SHP77 treated with DMSO at 0.1 percent for 48 hours (cell line): ENCODE measurements at places on chromosomes 2 and 18.

GRCh38 chr2:178275600-178275999 is 81.3 kb downstream of the OSBPL6 start:
- no peak for DNase-seq

DNA sequence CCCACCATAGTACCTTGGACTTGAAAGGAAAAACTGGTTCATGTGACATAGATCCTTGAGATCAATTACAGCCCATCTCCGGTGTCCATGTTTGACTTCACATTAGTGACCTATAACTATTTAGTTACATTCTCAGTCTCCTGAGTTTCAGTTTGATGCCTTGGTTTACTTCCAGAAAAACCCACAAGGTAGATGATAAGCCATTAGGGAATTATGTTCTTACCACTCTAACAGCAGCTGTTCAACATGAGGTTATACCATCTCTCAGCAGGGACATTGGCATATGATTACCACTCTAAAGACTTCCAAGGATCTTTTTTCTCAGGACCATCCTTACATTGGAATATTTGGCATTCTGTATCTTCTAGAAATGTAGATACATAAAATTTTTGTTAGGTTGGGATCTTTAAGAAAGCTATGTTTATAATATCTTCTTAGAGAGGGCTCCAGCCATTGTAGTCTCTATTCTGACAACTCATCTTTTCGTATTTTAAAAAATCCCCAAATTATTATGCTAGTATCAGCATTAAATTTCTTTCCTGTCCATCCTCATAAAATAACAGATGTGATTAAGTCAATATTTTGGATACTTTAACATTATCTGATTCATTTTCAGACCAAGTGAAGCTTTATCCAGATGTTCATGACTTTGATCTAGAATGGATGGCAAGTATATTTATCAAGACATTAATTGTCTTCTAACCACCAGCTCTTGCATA is 258.9 kb downstream of the RDH14 start:
- no peak for DNase-seq

DNA sequence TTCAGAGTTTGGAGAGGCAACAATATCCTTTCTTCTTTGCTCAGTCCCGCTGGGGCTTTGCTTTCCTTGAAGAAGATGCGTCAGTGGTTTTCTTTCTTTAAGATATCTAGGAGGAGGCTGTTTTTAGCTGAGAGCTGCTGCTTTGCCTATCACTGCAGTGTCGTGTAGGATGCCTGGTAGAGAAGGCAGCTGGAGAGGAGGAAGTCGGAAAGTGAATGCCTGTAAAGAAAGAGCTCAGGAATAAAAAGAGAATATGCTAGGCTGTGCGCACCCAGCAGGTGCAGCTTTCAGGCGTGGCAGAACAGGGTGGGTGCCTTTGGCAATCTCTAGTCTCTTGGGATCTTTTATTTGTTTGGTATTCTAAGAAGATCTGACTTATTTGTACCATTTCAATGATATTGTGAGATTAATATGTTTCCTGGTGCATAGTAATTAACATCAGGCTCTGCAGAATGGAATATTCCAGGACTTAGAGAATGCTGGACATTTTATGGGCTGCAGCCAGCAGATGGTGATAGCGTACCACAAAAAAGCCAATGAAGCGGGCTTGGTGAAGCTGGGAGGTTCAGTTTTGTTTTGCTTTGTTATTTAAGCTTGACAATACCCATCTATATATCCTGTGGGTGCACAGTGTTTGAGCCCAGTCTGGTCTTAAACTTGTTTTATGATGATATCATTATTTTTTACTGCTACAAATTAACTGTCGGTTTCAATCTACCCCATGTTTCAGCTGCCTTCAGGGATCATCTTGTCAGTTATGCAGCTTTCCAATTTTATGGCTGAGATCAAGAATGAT is 34.9 kb downstream of the CAVIN2 start:
- peak; percentile 43 for DNase-seq

GRCh38 chr18:48030616-48031480 is 100.4 kb upstream of the SMAD2 start:
- DNase-seq = peak; percentile 80

GRCh38 chr2:222434204-222434603 is 9.9 kb downstream of the SGPP2 start:
- no peak for DNase-seq

DNA sequence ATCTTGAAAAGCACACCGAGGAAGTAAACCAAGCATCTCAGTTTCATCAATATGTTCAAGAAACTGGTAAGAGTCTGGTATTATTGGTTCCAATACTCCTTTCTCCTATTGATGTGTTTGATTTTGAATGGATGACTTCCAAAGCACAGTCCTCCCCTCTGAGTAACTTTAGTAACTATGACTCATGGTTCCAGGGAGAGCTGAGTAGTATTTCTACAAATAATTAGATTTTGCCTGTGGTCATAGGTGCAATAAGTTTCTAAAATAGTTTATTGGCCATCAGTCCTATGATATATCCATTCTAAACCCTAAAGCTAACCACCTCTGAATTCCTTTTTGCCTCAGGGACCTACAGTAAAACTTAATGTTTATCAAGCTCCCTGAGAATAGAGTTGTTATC is 352.4 kb downstream of the XIRP2 start:
- DNase-seq = no peak

DNA sequence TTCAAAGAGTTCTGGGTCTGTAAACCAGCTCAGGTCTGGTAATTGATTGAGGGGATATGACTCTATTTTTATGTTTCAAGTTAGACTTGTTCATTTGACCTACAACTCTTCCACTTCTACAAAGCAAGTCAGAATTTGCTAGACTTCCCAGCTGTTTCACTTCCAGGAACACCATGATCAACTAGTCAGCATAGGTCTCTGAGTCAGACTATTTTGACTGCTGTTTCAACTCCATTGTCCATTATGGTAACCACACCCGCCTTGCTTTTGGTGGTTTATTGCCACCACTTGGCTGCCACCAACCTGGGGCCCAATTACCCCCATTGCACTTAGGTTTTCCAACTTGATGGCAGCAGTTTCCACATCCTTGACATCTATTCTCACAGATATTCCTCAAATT is 116.6 kb downstream of the LAMA3 start:
- no peak for DNase-seq

GRCh38 chr18:26516964-26517363 is 31.4 kb downstream of the KCTD1 start:
- no peak for DNase-seq

GRCh38 chr2:30341500-30342267 is 105.4 kb upstream of the LCLAT1 start:
- no peak for DNase-seq

- no peak for DNase-seq
Measured at GRCh38 chr2:240817496-240818292, 2.3 kb downstream of the KIF1A start.

DNA sequence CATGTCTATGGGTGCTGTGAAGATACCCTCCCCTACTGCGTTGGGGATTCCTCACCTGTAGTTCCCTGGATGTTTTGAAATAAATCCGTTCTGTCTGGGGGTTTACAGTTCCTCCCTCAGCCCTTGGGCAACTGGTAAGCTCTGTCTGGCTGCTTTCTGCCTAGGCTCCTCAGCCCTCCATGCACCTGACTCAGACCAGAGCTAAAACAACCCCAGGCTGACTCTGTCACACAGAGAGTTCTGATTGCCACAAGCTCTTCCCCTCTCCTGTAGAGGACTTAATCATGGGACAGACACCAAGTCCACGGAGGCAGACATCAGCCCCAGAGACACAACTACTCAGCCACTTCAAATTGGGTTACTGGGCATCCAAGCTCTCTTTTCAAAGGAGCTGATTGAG is 6.3 kb downstream of the VIT start:
- no peak for DNase-seq

DNA sequence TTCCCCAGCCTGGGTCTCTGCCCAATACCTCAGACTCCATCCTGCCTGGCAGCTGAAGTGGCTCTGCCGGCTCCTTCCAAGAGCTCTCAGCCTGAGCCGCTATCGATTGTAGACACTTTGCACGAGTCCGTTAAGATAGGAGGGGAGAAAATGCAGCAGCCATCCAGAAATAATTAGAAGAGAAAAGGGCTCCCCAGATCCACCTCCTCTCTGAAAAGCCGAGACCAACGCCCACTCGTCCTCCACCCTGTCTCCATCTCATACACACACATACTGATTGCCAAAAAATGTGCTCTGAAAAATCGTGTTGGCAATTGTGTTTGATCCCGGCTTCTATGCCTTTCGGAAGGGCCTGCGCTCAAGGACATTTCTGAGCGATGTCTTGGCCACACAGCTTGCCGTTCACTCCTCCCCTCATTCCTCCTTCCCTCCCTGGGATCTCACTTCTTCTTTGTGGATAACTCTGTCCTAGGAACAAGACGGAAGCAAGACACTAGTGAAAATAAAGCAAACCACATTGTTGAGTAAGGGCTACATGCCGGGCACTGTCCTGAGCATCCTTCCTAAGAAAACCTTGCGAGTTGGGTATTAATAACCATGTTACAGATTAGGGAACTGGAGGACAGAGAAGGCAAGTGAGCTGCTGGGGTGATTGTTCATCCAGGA is 372.8 kb upstream of the MYT1L start:
- no peak for DNase-seq

DNA sequence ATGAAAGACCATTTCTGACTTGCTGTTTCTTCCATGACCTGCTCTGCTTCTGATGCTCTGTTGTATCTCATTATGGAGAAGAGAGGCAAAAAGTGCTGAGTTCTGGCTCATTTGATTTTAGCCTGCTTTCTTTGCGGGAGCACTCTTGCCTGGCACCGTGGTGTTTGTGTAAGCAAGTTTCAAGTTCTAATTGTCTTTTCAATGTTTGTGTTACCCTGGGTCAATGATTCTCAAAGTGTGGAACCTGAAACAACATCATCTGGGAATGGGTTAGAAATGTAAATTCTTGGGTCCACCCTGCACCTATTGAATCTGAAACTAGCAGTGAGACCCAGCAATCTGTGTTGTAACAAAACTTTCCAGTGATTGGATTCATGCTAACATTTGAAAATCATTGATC is 85.5 kb upstream of the STON1 start:
- DNase-seq = no peak

GRCh38 chr2:43117521-43118143 is 108.8 kb downstream of the ZFP36L2 start:
- DNase-seq = no peak

- no peak for DNase-seq
Measured at GRCh38 chr18:6368017-6368416, 46.7 kb downstream of the L3MBTL4 start.

GRCh38 chr2:7052404-7052803 is 135.2 kb downstream of the RNF144A start:
- DNase-seq = no peak

DNA sequence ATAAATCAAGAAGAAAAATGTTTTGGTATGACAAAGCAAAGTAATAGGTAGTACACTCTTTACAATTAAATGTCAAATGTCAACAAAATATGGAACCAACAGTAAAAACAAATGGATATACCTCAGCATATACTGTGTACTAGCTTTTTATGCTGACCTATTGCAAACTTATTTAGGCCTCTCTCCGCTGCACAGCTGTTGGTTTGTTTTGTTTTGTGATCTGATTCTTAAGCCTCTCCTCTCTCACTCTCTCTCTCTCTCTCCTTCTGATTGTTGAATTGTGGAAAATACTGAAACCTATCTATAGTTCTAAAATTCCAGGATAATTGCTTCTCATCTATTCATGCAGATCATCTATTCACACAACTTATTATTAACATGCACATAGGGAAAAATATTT is 154.9 kb upstream of the ARHGAP28 start:
- no peak for DNase-seq

- no peak for DNase-seq
Measured at GRCh38 chr2:174764280-174765255, at the start of gene CHRNA1. CHRNA1 (minus strand) TSS chr2:174764472; CDS start chr2:174764394, 78 bp downstream.

- no peak for DNase-seq
Measured at GRCh38 chr2:63926815-63927214, 85.1 kb downstream of the UGP2 start.
